ENCODE measurements at places on chromosomes 3 and 15.

GRCh38 chr3:14601692-14602005 is 49.9 kb upstream of the CCDC174 start:
- no peak for DNase-seq

DNA sequence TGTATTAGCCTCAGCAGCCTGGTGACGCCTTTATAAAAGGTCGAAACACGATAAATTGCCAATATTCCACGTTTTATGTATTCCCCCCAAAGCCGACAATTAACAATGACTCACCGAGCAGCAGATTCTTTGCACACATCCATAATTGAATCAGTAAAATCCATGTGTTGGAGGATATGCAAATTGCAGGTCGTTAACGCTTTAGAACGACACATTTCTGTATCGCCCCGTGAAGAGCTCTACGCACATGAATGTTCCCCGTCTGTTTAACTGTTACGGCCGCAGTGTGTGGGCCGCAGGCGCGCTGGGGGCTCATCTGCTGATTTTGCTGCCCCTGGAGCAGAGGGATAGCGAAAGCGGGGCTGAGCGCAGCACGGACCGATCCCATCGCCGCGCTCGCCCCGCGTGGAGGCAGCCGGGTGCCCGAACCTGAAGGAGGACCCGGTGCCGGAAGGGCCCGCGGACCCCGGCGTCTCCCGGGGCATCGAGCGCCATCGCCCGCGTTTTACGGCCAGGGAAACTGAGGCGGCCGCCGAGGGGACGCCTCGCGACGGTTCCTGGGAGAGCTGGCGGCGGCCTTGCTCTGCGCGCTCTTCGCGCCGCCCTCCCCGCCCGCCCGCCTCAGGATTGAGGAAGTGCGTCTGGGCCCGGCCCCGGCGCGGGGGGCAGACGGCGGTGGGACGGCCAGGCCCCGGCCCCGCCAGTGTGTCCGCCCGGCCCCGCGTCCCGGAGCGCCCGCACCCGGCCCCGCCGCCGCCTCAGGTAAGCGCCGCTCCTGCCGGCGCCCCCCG is at the start of gene LRRK1:
Gene LRRK1 (plus strand): TSS at position 668 of the 791 bp plus-strand sequence. CDS start 5,276 bp downstream, outside the sequence.
- DNase-seq = peak; percentile 90

- no peak for DNase-seq
Measured at GRCh38 chr3:125961289-125961589, 7.7 kb upstream of the ROPN1B start.

- peak; percentile 91 for DNase-seq
Measured at GRCh38 chr3:40079203-40079846, 230.2 kb upstream of the EIF1B start.
